ENCODE measurements at places on chromosomes 3 and 15. TPM values are rescaled to one million over a fixed set of nuclear protein-coding genes. Genes with fewer than 3 reads are reported as not detected.

- H3K4me1 ChIP-seq = peaks cover 53% of the 10 kb centered on the region
- peaks cover 14% of the 10 kb centered on the region for H3K36me3 ChIP-seq
- peak overlapping the region; percentile 80 for H3K4me3 ChIP-seq
- no peak for DNase-seq
Observed at GRCh38 chr15:79965846-79966630, 5.0 kb downstream of the BCL2A1 start.

DNA sequence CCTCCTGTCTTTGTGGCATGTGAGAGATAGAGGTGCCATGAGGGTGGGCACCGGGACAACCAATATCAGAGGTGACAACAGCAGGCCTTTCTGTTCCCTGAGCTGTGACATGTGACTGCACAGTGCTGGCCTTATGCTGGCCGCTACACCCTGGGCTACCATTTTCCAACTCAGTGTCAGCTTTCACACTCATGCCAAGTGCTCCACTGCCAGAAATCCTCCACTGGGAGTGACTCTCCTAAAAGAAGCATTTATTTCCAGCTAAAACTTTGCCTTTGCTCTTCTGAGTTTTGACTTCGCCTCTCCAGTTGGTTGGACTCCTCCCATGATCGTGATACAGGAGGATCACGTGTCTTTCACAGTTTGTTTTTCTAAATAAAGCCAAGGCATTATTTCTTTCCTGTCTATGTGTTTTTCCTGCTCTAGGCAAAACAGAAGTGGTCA, 31.4 kb downstream of the CA12 start:
- H3K4me1 ChIP-seq = no peaks in the 10 kb centered on the region
- no peak for DNase-seq
- no peak overlapping the region for H3K4me3 ChIP-seq
- no peaks in the 10 kb centered on the region for H3K27me3 ChIP-seq

DNA sequence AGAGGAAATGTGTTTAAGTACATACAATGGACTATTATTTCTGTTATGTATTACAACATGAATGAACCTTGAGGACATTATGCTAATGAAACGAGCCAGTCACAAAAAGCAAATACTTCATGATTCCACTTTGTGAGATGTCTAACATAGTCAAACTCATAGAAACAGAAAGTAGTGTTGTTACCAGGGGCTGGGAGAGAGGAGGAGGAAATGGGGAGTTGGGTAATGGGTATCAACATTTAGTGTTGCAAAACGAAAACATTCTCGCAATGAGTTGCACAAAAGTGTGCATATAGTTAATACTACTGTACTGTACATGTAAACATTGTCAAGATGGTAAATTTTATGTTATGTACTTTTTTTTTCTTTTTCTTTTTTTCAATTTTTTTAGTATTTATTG, 194.3 kb downstream of the IL5RA start:
- H3K4me3 ChIP-seq = no peak overlapping the region
- no peak overlapping the region for H3K27ac ChIP-seq
- DNase-seq = no peak
- no peaks in the 10 kb centered on the region for H3K4me1 ChIP-seq
- no peaks in the 10 kb centered on the region for H3K36me3 ChIP-seq

- H3K27ac ChIP-seq = no peak overlapping the region
- H3K27me3 ChIP-seq = peaks cover 26% of the 10 kb centered on the region
- no peak overlapping the region for H3K4me3 ChIP-seq
- H3K4me1 ChIP-seq = no peaks in the 10 kb centered on the region
- no peaks in the 10 kb centered on the region for H3K36me3 ChIP-seq
Observed at GRCh38 chr3:151093905-151094304, 8.4 kb downstream of the MED12L start.

GRCh38 chr3:125366132-125366531, 9.0 kb downstream of the ZNF148 start:
- peaks cover 38% of the 10 kb centered on the region for H3K4me1 ChIP-seq
- no peak overlapping the region for H3K27ac ChIP-seq
- H3K27me3 ChIP-seq = no peaks in the 10 kb centered on the region
- H3K4me3 ChIP-seq = no peak overlapping the region

DNA sequence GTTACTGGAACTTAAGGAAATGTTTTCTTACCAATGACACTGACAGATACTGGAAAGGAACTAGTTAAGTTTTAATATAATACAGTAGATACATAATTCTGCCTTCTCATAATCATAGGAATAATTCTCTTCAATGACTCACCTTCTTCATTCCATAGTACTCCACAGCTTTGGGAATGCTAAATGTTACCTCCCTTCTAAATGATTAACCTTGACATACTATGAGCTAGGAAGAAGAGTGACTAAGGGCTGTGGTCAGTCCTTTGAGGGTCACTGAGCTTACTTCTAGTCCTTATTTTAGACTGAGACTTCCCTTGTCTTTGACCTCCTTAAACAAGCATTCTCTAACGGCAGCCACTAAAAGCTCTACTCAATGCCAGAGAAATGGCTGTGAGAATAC, 69.6 kb upstream of the PPIB start:
- H3K4me1 ChIP-seq = peaks cover 5% of the 10 kb centered on the region
- peaks cover 10% of the 10 kb centered on the region for H3K36me3 ChIP-seq
- no peaks in the 10 kb centered on the region for H3K27me3 ChIP-seq
- no peak overlapping the region for H3K27ac ChIP-seq
- no peak for DNase-seq

- H3K27me3 ChIP-seq = peaks cover 26% of the 10 kb centered on the region
- H3K27ac ChIP-seq = no peak overlapping the region
- H3K4me1 ChIP-seq = peaks cover 29% of the 10 kb centered on the region
- H3K36me3 ChIP-seq = no peaks in the 10 kb centered on the region
Observed at GRCh38 chr3:122893754-122894668, 99.1 kb downstream of the SLC49A4 start.

DNA sequence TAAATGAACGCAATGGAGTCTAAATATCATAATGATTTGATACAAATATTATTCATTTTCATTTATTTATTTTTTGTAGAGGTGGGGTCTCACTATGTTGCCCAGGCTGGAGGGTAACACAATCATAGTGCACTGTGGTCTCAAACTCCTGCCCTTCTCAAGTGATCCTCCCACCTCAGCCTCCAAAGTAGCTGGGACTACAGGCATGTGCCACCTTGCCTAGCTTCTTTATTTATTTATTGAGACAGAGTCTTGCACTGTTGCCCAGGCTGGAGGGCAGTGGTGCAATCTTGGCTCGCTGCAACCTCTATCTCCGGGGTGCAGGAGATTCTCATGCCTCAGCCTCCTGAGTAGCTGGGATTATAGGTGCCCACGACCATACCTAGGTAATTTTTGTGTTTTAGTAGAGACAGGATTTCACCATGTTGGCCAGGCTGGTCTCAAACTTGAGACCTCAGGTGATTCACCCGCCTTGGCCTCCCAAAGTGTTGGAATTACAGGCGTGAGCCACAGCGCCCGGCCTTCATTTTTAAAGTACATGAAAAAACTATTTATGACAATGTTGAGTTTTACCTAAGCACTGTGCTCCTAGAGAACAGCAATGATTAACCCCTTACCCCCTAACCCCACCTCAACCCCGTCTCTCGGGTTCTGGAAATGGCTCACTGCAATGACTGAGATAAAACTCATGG, 4.0 kb upstream of the AEN start:
- peaks cover 5% of the 10 kb centered on the region for H3K36me3 ChIP-seq
- no peak for DNase-seq
- H3K4me1 ChIP-seq = peaks cover 14% of the 10 kb centered on the region
- H3K4me3 ChIP-seq = no peak overlapping the region
- H3K27ac ChIP-seq = no peak overlapping the region
- H3K27me3 ChIP-seq = peaks cover 18% of the 10 kb centered on the region

- H3K4me1 ChIP-seq = no peaks in the 10 kb centered on the region
- H3K27me3 ChIP-seq = peaks cover 10% of the 10 kb centered on the region
- no peaks in the 10 kb centered on the region for H3K36me3 ChIP-seq
- no peak overlapping the region for H3K4me3 ChIP-seq
Observed at GRCh38 chr3:120212505-120212904, 72.5 kb downstream of the GPR156 start.

DNA sequence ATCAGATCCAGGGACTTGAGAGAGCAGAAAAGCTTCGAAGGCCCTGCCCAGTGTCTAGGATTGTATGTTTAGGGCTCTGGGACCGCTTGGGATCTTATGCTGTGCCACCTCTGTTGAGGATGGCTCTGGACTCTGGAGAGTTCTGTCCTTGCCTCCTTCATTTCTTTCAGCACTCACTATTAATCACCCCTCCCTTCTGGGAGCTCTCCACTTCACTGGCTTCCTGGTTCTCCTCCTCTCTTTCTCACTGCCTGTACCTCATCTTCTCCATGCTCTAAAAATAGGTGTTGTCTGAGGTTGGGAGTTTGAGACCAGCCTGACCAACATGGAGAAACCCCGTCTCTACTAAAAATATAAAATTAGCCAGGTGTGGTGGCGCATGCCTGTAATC, 17.3 kb downstream of the MAPKBP1 start:
- no peak for DNase-seq
- H3K27ac ChIP-seq = peak overlapping the region; percentile 84
- no peaks in the 10 kb centered on the region for H3K27me3 ChIP-seq
- no peaks in the 10 kb centered on the region for H3K36me3 ChIP-seq

GRCh38 chr3:132573797-132574211, 23.3 kb upstream of the ACKR4 start:
- DNase-seq = no peak
- H3K27ac ChIP-seq = no peak overlapping the region
- no peaks in the 10 kb centered on the region for H3K4me1 ChIP-seq
- no peaks in the 10 kb centered on the region for H3K27me3 ChIP-seq
- peaks cover 28% of the 10 kb centered on the region for H3K36me3 ChIP-seq
- no peak overlapping the region for H3K4me3 ChIP-seq

DNA sequence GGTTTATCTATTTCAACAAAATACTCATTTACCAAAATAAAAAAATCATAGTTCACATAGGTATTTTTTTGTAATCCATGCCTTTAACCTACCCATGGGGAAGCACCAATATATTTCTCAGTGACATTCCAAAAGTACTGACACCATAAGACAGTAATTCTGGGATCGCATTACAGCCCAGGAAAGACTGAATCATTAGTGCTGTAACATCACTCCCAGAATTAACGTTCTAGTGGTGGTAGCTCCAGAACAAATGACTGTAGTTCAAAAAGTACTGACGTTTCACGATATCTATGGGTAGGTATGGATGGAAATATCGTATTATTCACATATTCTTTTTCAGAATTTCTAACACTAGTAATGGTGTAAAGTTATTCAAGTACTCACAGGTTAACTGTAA, 54.3 kb upstream of the NEK10 start:
- peaks cover 28% of the 10 kb centered on the region for H3K36me3 ChIP-seq
- H3K4me1 ChIP-seq = peaks cover 3% of the 10 kb centered on the region
- H3K27me3 ChIP-seq = no peaks in the 10 kb centered on the region
- no peak overlapping the region for H3K27ac ChIP-seq
- no peak overlapping the region for H3K4me3 ChIP-seq

DNA sequence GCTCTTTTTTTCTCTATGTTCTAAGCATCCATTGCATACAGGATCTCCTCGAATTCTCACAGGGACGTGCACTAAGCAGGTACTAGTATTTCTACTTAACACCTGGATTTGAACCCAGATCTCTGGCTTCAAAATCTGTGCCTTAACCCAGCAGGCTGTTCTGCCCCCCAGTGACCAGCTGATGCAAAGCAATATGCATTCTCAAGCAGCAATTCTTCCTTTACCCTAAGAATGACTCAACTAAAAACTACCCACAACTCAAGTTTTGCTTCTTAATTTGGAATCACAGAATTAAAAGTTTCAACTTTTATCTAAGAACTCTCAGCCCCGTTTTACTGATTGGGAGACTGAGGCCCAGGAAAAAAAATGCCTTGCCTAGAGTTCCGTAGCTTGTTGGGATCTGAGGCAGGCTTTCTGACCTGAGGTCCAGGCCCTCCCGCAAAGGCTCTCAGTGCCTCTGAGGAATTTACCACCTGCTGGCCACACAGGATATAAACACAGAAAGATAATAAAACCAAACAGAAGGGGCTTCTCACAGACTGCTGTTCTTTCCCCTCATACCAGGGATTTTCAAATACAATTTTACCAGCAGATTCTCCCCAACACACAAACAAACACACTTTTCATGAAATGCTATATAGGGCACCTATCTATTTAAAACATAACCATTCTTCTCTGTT, 115.4 kb upstream of the RAD18 start:
- peaks cover 2% of the 10 kb centered on the region for H3K27me3 ChIP-seq
- no peaks in the 10 kb centered on the region for H3K4me1 ChIP-seq
- no peak for DNase-seq

DNA sequence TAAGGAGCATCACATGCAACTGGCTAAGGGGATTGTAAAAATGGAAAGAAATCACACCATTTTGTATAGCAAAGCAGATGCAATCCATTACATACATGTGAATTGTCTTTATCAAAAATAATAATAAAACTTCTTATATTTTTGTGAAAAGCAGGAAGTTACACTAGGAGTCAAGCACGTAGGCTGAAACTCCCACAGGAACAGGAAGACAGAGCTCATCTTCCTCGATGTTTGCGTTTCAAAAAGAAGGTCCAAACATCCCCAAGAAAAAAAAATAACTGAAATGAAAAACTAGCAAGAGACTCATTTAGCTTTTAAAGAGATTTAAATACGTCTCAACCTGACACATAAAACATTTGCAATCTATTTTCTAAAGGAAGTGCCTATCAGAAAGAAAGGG, 106.6 kb downstream of the TGFBR2 start:
- H3K4me1 ChIP-seq = peaks cover 5% of the 10 kb centered on the region
- H3K27ac ChIP-seq = no peak overlapping the region
- no peak overlapping the region for H3K4me3 ChIP-seq
- DNase-seq = no peak

- no peak overlapping the region for H3K27ac ChIP-seq
- H3K27me3 ChIP-seq = peaks cover 2% of the 10 kb centered on the region
Observed at GRCh38 chr3:64530434-64531049, 157.3 kb downstream of the ADAMTS9 start.

DNA sequence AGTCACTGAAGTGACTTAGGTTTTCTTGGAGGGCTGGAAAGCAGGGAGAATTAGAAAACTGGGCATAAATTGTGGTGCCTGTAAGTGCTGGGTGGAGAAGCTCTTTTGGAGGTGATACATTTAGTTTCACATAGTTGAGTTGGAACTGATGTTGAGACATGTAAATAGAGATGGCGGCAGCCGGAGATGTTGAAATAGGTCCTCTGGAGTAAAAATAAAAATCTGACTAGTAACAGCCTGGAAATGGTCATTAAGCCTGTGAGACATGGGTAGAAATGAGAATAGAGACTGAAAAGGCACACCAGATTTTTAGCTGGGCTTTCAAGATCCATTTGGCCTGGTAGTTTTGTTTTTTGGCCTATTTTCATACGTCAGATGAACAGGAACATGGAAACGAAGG, 2.9 kb upstream of the NIT2 start:
- DNase-seq = no peak
- H3K27ac ChIP-seq = no peak overlapping the region
- peaks cover 13% of the 10 kb centered on the region for H3K36me3 ChIP-seq
- H3K4me3 ChIP-seq = no peak overlapping the region
- H3K4me1 ChIP-seq = peaks cover 24% of the 10 kb centered on the region

GRCh38 chr3:106824856-106825255, 552.4 kb upstream of the CCDC54 start:
- H3K27ac ChIP-seq = no peak overlapping the region
- peaks cover 3% of the 10 kb centered on the region for H3K27me3 ChIP-seq
- H3K4me3 ChIP-seq = no peak overlapping the region
- no peak for DNase-seq
- peaks cover 7% of the 10 kb centered on the region for H3K4me1 ChIP-seq

The CD276 gene
- 0.37 TPM for total RNA-seq

The BSN gene
- 0.06 TPM for total RNA-seq

The GABRR3 gene
- not detected for total RNA-seq

The SLC28A1 gene
- not detected for total RNA-seq

The KLF15 gene
- total RNA-seq = not detected

The MYEF2 gene
- total RNA-seq = 23.3 TPM

The SPSB4 gene
- total RNA-seq = not detected

The PAQR5 gene
- total RNA-seq = not detected

The TNFAIP8L3 gene
- total RNA-seq = not detected

The RNF13 gene
- total RNA-seq = 45.7 TPM

The ECE2 gene
- total RNA-seq = not detected

The TLR9 gene
- total RNA-seq = 0.55 TPM

The MAGI1 gene
- not detected for total RNA-seq

The HHLA2 gene
- 1.4 TPM for total RNA-seq

The SLC22A14 gene
- not detected for total RNA-seq

The IMPG2 gene
- 0.37 TPM for total RNA-seq

The EIF2A gene
- 91.2 TPM for total RNA-seq

All from activated CD4-positive, alpha-beta T cell treated with anti-CD3 and anti-CD28 coated beads, Interleukin-2, amount 10 ng/mL, durations not matched to agents 7 days and 5 days (primary cell).